ENCODE measurements at places on chromosomes 2 and 18.

DNA sequence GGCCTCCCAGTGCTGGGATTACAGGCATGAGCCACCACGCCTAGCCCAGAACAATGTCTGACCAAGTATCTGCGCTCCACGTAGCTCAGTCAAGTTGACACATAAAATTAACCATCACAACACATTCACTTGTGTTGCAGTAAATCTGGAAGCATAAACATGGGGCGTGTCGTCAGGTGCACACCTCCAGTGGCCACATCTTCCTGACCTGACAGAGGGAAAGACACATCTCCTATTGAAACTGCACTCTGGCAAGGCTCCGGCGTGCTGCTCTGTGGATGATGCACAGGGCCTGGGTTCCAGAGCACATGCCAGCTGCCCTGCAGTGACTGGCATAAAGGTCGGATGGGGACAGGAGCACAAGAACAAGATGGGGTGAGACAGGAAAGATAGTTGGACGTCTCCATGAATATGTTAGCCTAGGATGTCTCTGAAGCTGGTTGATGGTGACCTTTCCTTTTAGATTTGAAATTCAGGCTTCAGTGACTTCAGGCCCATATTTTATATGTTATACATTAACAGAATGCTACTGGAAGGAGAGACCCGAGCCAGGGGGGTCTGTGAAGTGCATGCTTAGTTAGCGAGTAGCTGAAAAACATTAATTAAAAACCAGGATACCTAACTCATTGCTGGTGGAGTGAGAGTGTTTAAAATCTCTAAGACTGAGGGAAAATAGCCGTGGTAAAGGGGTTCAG, 10.9 kb downstream of the IMPA2 start:
- DNase-seq = no peak

DNA sequence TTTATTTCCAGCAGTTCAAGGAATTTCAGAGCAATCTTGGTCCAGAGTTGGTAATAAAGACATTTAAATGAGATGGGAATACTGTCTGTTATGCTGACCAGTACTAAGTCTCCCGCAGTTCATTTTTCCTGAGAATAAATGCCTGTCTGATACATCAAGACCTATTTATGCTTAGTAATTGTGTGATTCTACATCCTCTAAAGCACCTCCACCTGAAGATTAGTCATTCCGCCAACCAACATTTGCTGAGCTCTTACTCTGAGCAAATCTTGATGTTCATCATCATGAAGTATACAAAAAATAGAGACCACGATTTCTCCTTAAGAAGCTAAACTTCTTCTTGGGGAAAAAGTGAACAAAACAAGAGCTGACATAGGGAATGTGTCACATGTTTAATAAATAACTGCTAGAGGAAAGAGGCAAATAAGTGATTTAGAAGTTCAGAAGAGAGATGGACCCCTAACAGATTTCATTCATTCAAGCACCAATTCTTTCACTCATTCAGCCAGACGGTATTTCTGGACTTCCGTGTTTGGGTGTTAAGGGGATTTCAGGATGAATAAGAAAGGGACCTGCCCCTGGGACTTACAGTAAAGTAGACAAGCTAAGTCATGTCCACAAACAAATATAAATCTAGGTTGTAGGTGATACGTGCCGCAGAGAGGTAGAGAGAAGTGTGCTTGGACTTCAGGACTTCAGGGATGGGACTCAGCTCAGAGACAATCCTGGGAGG, 34.2 kb upstream of the PPP4R1 start:
- no peak for DNase-seq

DNA sequence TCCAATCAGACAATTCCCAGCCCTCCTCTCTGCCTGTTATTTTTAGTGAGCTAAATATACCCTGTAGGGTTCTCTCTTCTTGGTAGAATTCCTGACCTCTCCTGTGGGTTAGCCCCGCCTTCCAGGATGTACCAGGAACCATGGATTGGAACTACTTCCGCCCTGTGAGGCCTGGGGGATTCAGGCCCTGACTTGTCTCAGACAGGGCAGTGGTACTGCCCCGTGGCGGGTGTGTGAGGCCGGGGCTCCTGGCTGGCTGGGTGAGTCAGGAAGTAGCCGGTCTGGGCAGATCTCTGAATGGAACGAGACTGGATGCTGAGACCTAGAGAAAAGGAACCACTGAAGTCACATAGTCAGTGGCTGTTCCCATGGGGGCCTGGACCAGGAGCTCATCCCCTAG, 50.5 kb downstream of the DYSF start:
- peak; percentile 6 for DNase-seq

- DNase-seq = no peak
Measured at GRCh38 chr2:215604606-215605005, 168.7 kb upstream of the FN1 start.

GRCh38 chr2:236830926-236831325, 254.8 kb upstream of the COPS8 start:
- no peak for DNase-seq

- no peak for DNase-seq
Measured at GRCh38 chr2:159859583-159859982, 61.6 kb upstream of the CD302 start.

- no peak for DNase-seq
Measured at GRCh38 chr2:104504331-104505073, 349.4 kb upstream of the POU3F3 start.

- DNase-seq = no peak
Measured at GRCh38 chr2:238653431-238654109, 194.3 kb upstream of the TWIST2 start.

GRCh38 chr2:197258580-197258979, 52.0 kb downstream of the ANKRD44 start:
- no peak for DNase-seq

Measured in fibroblast of lung (primary cell).